ENCODE measurements at places on chromosomes 16 and 17.

GRCh38 chr17:59257101-59257500 is 36.8 kb downstream of the GDPD1 start:
- DNase-seq: no peak

DNA sequence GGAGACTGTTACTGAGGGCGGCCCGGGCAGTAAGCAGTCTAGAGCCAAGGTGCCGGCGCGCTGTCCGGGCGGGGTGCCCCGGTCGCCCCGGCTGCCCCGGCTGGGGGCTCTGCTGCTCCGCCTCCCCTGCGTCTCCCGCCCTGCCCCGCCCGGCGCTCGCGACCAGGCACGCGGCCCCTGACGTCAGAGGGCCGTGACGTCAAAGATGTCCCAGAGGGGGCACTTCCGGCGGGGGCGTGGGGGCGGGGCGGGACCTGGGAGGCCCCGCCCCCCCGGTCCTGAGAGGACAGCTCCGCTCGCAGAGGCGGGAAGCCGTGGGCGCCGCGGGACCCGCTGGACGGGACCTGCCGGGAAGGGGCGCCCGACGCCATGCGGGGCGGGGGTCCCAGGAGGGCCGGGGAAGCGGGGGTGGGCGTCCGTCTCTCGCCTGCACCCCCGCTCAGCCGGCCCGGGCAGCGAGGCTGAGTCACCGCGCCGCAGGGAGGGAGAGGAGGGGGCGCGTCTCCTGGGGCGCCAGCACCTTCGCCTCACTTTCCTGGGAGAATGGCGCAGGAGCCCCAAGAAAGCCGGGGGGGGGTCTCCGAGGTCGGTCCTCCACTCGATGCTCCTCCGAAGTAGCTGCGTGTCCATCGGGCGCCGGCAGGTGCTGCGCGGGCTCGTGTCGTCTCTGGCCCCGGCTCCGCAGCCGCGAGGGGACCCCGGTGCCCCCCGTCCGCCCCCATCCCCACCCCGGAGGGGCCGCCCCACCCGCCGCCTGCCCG is 4.4 kb upstream of the HIC1 start:
- DNase-seq: peak; percentile 42

GRCh38 chr17:70604854-70605253 is 435.5 kb downstream of the KCNJ2 start:
- DNase-seq: no peak

DNA sequence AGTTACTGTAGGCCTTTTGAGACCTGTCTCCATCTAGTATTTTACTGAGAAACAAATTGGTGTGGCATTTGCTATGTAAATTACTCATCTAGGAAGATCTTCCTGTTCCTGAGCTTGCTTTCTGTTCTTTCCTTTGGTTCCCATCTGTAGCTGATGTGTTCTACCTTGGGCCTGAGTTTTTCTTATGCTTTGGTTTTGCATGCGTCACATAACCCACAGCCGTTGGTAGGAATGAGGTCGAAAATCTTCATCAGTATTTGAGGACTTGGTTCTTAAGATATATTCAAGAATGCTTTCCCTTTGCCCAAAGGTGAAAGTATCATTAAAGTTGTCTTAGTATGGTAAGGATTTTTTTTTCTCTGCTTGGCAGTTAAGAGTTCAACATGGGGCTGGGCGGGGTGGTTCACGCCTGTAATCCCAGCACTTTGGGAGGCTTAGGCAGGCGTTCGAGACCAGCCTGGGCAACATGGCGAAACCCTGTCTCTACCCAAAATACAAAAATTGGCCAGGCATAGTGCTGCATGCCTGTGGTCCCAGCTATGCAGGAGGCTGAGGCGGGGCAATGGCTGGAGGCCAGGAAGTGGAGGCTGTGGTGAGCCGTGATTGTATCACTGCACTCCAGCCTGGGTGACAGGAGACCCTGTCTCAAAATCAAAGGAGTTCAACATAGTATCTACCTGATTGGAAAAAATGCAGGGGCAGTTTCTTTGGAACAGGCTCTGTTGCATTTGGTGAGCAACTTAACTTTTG is 28.8 kb downstream of the IST1 start:
- peak; percentile 75 for DNase-seq

DNA sequence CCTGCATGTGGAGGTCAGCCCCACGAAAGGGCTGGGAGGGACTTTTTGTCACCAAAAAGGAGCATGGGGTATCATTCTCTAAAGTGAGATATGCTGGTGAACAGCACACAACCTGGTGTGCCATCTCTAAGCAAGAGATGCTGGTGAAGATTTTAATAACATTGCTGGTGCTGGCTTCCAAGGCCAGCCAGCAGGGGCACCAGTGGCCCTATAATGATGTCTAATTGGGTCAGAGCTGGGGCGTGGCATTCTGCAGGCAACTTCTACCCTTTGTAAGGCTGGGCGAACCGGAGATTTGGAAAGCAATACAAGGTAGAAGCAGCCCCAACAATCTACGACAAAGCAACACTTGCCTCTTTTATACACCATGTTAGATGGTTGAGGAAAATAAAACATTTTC is 16.8 kb downstream of the SDR42E1 start:
- no peak for DNase-seq

DNA sequence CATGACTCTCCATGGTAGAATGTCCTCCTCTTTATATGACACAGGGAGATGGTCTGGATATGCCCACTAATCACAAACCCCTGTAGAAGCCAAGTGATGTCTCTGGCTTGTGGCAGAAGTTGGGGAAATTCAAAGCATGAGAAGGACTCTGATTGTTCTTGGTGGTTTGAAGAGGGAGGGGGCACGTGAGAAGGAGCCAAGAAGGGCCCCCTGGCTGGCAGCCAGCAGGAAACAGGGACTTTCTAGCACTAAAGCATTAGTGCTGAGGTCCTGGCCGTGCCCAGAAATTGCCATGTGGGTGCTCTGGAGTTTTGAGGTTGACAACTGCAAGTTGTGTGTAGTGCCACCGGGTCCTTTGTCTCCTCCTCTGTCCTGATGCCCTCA is 199.9 kb downstream of the LGALS9B start:
- DNase-seq: no peak

DNA sequence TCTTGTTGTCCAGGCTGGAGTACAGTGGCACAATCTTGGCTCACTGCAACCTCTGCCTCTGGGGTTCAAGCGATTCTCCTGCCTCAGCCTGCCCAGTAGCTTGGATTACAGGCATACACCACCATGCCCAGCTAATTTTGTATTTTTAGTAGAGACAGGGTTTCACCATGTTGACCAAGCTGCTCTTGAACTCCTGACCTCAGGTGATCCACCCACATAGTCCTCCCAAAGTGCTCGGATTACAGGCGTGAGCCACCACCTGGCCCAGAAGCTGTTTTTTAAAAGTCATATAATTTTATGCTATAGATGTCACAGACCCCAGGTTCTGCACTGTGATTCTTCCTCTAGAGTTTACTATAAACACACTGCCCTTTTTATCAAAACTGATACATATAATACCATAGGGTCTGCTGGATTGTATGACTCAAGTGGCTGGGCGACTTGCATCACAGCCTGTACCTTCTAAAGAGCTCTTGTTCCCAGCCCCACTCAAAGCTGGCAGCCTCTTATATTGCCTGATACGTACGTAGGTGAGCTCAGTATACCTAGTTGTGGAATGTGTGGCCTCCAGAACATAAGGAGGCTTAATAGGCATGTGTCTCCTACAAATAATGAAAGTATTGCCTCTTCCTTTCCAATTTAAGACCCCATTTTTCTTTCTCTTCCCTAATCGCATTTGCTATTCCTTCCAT is 295.8 kb downstream of the ZFHX3 start:
- DNase-seq: no peak

GRCh38 chr17:50956750-50957523 is 90.8 kb upstream of the TOB1 start:
- DNase-seq: peak; percentile 56

DNA sequence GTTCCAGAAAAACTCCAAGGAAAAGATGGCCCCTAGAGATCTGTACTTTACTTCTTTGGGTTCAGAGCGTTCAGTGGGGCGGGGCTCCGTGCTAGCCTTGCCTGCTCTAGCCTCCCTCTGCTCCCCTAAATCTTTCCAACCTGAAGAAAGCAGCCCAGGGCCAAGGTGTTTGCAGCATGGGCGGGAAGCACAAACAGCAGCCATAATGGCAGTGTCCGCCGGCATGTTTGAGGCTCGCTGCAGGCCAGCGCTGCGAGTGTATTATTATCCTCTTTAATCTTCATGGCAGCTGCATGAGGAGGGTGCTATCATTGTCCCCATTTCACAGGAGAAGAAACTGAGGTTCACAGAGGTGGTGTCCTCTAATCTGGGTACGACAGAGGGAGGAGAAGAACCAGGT is 10.4 kb downstream of the CALB2 start:
- no peak for DNase-seq

DNA sequence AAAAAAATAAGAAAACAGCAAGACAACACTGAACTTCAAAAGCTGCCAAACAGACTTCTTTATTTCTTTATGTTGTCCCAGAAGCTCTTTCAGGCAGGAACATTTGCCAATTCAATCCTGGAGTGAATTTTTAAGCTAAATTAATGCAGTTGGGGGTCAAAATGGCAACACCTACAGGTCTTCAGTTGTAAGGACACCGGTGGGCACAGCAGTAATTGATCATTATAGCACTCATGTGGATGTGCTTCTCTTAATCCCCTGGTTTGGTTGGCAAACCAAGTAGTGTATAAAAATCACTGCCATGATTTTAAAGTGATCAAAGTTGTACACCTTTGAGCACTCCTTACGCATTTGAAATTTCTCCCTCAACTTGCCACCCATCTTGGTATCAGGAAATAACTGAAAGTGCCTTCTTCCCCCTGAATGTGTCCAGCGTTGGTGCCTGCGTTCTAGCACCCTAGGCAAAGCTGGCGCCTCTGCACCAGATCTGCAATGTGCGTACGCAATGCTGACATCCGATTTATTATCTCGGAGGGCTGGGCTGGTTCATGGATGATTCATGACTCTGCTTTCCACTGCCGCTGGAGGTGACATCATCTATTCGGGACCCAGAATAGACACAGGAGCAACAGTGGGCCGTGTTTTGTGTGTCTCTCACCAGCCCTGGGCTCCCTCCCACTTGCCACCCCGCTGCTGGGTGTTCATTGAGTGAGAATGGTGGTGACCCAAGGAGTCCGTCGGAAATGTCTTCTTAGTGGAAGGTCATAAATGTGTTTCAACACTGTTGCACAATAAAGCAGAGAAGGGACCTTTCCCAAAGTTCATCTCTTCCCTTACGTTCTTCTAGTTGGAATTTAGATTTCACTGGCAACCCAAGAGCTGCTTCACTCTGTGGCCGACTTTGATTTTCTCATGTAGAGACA is 203.4 kb downstream of the CCDC182 start:
- peak; percentile 91 for DNase-seq

DNA sequence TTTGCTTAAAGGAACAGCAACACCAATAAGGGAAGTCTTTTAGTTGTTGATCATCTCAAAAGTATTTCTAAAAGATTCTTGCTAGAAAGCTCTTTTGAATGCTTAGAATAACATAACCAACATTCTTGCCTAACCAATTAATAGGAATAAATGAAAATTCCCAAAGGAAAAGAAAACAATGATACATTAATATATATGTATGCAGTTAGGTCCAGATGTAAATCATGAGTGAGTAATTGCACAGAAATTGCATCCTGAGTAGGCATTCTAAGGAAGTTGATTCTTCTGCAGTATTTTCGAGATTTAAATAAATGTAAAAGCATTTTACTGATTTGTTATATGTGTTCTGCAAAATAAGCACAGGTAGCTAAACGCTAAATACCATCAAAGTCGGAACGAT is 22.1 kb downstream of the COX10 start:
- peak; percentile 61 for DNase-seq

DNA sequence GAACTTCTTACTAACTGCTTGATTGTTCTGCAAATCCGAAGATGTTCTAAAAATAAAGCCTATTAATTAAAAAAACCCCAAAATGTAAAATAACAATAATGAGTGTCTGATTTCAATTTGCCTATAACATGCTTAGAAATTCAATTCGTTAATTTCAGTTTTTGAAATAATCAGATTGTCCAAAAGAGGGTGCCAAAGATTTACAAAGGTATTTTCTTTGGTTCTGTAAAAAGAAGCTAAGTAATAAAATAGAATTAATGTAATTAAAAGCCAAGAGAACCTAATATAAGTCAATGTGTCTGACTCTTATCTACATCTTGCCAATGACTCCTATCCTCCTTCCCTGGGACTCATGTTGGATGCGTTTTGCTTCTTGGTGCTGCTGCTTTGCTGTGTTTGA is 75.0 kb upstream of the CPHXL start:
- DNase-seq: peak; percentile 11

DNA sequence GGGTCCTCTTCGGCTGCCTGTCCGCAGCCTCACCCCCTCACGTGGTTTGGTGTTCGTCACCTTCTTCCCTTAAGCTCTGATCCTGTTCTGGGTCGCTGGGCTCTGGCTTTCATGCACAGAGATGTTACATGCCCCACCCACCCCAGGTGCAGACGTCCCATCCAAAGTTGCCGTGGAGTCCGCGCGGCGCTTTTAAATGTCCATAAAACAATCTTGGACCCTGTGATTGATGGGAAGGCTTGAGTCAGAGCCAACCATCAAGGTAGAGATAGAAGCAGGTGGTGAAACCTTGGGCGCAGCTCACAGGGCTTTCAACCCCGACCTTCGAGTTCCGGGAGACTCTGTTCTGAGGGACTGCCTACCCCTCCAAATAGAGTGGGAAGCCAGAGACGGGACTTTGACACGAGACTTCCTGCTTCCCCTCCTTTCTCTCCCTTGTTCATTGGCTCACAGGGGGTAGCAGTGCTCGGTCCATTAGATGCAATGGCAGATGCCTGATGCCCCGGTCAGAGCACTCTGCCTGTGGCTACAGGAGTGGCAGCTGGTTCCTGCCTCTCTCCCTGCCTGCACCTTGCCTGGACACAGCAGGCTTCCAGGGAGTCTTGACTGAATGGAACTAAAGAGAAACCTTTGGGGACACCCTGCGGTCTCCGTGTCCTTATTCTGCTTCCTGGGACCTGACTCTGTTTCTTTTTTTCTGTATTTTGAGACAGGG is 4.0 kb downstream of the ENGASE start:
- no peak for DNase-seq

DNA sequence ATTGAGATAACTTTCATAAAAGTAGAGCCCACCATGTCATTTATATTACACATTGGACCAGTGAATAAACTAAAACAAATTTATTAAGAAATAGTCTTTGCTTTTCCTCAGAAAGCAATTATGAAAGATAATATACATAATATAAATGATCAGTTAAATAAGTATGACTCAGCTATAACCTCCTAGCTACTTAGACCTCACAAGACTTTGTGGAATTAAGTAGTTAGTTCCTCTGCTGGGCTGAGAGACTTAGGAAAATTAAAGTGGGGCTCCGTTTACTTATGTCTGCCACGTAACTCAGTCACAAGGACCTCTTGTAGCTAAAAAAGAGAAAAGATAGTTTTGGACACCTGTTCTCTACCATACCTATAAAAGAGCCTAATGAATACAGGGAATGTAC is 76.9 kb downstream of the MRTFB start:
- DNase-seq: no peak

DNA sequence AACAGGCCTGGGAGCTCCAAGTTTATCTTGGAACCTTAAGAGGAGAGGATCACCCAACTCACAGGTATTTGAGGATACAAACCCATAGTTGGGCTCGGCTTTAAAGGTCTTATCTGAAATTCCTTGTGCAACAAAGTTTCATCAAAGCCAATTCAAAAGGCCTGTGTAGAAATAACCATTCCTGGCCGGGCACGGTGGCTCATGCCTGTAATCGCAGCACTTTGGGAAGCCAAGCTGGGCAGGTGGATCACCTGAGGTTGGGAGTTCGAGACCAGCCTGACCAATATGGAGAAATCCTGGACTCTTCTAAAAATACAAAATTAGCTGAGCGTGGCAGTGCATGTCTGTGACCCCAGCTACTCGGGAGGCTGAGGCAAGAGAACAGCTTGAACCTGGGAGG is 28.7 kb downstream of the C16orf54 start:
- DNase-seq: no peak
